Thoracic aorta (tissue), 2 donors: ENCODE measurements at places on chromosomes 7 and 10.

DNA sequence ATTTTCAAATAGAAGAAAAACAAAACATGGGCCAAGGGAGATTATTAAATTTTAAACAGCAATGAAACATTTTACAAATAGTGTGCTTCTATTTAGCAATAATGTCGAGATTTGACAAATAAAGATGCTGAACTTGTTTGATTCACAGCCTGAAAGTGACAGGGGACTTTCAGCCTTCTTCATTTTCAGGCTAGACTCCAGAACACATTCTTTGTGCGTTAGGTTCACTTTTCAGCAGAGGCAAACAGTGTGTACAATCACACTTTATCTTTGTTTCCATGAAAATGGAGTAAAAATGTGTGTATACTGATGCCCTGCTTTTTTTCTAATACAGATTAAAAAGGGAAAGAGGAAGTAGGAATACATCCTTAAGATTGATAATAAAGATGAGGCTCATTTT, 35.6 kb downstream of the FAM171A1 start:
- no peak for DNase-seq

DNA sequence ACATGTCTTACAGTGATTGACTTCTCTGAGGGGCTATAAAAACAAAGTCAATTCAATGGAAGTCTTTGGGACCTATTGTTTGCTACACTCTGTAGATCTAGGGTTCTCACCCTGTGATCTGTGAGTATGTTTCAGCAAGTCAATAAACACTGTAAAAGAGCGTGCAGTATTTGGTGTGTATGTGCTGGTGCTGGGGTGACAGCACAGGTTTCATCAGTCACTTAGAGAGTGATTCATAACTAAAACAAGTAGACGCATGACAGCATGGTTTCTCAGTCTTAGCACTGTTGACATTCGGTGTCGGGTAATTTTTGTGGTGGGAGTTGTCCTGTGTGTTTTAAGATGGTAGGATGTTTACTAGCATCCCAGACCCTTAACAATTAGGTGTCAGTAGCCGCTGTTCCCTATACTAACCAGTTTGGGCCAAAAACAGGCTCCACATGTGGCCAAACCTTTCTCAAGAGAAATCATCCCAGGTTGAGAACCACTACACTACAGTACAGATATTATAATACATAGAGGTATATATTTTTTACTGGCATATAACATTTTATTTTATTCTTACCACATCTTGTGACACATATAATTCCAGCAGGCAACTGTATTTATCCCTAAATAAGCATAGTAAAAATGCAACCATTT, 411.8 kb downstream of the ARL4A start:
- DNase-seq = no peak

DNA sequence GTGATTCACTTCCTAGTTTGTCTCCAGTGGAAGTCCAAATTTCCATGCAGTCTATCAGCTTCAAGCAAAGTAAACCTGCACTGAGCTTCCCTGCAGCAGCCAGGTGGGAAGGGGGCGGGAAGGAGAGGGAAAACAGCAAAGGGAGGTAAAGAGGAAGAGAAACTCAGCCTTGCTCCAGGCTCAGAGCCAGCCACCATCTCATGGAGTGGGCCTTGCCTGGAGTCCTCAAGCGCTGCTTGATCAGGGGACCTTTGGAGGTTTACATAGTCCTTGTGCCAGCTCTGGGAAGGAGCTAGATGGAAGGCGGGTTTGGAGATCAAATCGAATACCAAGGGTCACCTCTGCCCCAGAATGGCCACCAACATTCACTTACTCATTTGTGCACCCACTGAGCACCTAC, 7.4 kb downstream of the CRTAC1 start:
- DNase-seq = no peak

- DNase-seq = no peak
Observed at GRCh38 chr10:69848454-69848853, 46.7 kb downstream of the COL13A1 start.

- DNase-seq = no peak
Observed at GRCh38 chr7:74572301-74572979, 85.1 kb upstream of the GTF2I start.

DNA sequence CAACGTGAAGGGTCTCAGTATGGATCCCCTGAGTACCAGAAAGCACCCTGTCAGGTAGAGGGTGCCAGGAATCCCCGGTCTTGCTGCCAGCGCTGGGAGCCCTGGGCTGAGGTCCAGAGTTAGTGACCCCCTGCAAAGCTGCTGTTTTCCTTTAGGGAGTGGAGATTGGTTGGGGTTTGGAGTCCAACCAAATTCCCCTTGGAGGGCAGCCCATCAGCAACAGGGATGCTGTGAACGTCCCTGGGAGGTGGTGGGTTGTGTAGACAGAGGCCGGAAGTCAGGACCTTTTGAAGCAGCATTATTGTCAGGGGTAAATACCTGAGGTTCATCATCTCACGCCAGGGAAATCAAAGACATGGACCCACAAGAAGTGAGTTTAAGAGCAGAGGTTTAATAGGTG, 104.2 kb downstream of the COL26A1 start:
- no peak for DNase-seq

DNA sequence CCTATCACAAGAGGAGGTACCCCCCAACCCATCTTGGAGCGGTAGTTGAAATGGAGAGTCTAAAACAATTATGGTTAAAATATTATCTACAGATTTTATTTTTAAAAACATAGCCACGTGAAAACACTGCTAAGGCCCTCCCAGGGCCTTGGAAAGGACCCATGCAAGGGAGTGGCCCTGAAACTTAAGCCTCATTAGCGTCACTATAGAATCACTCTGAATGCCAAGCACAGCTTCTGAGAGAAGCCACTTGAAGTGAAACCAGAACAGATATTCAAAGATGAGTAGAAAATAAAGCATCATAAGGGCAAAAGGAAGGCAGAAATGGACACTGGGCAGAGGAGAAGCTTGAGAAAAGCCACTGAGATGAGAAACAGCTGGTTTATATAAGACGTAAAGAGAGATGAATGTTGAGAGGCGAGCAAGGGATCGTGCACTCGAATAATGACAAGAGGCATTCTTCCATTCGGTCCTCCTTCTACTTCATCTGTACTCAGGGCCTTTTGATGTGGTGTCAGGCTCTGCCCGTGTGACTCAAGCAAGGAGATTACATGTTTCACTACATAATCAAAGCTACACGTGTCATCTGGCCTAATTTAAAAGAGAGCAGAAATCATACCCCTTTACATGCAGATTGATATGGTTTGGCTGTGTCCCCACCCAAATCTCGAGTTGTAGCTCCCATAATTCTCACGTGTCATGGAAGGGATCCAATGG, 33.4 kb upstream of the SLC39A12 start:
- DNase-seq = no peak

DNA sequence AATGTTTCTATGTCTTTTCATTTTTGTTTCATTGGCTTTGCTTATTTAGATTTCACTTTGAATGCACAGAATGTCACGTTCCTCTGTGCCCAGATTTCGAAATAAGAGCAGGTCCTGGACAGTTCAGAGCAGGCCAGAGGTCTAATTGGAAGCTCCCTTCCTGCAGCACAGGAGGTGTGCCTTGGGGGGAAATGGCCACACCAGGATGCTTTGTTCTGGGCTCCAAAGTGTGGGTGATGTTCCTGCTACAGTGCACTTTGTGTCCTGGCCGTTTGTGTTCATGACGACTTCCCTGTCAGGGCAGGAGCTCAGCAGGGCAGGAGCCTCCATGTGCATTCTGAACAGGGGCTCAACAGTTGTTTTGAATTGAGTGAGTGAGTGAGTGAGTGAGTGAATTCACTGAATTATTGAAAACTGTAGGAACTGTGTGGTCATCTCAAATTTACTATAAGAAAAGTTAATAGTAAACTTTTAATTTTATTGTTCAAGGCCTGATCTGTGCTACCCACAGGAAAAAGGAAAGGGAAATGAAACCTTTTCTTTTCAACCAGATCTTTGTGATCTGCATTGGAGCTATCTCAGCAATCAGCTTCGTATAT, 109.5 kb upstream of the GJD4 start:
- no peak for DNase-seq

DNA sequence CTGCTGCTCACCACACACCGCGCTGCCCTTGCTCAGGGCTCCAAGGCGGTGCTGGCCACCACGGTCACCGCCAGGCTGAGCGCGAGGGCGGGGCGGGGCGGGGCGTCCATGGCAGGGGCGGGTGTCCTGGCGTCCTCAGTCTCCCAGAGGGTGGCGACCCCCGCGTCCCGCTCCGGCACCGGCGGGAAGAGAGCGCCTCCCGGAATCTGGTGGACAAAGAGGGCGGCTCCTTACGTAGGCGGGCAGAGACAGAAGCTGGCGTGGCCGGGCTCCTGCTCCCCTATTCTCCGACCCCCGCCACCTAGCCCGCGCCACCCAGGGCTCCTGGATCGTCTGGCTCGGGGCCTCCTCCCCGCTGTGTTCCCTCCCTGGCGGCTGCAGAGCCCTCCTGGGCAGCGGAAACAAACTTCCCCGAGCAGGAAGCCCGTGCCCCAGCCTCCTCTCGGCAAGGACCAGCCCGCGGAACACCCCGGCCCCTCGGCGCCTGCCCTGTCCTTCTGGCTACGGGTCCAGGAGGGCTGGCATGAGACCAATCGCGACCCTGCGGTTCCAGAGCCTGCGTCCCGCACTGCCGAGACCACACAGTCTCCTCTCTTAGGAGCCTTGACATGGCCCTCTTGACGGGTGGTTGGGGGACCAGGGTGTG, 133.8 kb upstream of the ZNF92 start:
- DNase-seq = no peak

GRCh38 chr10:126170776-126171175, 217.5 kb downstream of the ADAM12 start:
- no peak for DNase-seq

DNA sequence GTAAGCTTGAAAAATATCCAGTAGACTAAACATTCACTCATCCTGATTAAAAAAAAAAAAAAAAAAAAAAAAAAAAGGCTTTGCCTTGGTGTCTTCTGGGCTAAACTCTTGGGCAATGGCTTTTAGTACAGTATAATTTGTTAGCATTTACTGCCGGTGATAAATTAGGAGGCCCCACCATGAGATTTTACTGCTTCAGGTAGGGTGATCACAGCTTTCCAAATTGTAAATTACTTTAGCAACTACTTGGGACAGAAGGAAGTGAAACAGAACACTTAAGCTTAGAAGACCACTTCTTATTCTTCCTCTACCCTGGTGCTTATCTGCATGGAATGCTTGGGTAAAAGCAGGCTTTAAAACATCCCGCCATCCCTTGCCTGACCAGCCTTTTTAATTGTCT, 152.1 kb downstream of the HIBADH start:
- DNase-seq = no peak

- DNase-seq = no peak
Observed at GRCh38 chr10:109770663-109771062, 152.6 kb downstream of the XPNPEP1 start.

GRCh38 chr7:151367284-151367683, 25.7 kb downstream of the NUB1 start:
- DNase-seq = no peak

- DNase-seq = no peak
Observed at GRCh38 chr10:72689660-72690059, 2.3 kb upstream of the MCU start.

DNA sequence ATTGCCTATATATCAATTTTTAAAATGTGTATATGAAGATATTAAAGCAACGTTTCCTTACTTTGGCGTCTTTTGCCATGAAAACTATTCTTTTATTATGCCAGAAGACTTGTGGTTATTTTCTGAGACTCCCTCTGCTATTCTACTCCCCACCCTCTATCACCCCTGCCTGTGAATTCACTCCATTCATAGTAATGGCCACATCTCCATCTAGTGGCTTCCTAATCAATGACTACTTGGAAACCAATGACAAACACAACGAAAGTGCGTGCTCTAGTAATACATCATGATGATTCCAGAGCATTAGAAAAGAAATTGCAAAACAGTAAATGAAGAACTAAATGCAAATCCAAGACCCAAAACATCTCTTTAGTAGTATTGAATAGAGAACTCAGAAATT, 186.7 kb upstream of the HGF start:
- no peak for DNase-seq

DNA sequence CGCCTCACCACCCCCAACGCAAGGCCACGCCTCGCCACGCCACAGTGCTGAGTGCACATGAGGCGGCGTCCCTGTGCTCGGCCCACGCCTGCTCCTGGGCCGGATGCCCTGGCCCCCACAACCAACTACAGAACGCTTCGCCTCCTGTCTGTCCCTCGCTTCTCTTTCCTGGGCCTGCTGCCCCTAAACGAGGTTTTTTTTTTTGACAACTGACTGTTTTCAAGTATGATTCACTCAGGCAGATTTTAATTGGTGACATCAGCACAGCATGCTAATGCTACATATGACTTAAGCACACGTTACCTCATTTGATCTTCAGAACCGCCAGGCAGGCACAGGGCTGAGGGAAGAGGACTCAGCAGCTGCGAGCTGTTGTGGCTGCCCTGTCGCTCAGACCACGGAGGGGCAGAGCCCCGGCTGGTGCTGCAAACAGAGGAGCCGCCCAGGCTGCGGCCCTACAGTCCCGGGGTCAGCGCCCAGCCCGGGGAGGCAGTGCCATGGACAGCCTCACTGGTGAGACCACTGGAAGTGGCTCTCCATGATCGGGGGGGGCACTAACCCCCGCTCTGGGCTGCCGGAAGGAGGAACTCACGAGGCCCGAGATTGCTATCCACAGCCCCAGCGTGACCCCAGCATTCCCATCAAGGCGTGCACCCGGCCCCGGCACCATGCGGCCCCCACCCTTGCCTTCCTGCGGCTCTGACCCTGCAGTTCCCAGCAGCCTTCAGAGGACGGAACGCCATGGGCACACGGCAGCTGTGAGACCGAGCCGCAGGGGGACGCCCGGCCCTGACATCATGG, 212.8 kb downstream of the MAD1L1 start:
- peak; percentile 16 for DNase-seq

- DNase-seq = no peak
Observed at GRCh38 chr7:24734306-24734705, 23.0 kb downstream of the GSDME start.

DNA sequence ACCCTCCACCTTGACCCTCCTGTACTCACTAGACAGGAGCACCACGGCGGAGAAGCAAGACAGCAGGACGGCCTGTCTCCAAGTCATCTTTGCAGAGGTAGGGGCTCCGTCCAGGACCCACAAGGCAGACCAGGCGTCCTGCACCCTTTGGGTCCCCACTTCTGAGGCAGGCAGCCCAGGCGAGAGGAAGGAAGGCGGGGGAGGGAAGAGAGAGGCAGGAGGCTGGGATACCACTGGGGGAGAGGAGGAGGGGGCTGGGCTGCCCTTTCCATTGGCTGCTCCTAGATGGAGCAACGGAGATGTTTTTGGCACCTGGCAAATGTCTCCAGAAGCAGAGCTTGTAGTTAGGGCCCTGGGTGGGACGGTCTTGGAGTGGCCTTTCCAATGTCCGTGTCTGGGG, at the start of gene UCMA:
Gene UCMA, minus strand, starts transcription at position 203 of the 400 bp plus-strand sequence. Its CDS starts 116 bp downstream, at position 87.
- no peak for DNase-seq

- no peak for DNase-seq
Observed at GRCh38 chr7:106999023-106999422, 45.5 kb upstream of the PRKAR2B start.

DNA sequence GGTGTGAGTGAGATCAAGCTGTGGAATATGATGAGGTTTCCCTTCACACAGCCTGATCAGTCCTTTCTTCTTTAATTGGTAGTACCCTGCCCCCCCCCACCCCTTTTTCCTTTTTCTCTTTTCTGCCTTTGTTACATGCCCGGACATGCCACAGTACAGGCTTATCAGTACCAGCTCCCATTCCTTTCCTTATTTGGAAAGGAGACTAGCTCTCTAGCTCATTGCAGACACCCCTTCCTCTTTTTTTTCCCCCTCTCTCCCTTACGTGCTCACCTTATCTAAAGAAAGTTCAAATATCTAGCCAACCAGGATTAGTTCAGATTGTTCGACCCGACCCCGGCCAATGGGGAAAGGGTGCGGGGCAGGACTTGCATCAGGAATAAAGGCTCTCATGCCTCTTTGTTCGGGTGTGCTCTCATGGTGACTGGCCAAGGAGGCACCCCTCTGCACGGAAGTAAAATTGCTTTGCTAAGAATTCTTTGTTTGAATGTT, 230.4 kb downstream of the ACTR3B start:
- DNase-seq = no peak

- no peak for DNase-seq
Observed at GRCh38 chr7:128814499-128814898, 15.7 kb upstream of the FLNC start.
